ENCODE measurements at places on chromosomes 1 and 21.

GRCh38 chr1:69288416-69288815 lies 279.3 kb upstream of the LRRC7 start:
- no peak for DNase-seq

DNA sequence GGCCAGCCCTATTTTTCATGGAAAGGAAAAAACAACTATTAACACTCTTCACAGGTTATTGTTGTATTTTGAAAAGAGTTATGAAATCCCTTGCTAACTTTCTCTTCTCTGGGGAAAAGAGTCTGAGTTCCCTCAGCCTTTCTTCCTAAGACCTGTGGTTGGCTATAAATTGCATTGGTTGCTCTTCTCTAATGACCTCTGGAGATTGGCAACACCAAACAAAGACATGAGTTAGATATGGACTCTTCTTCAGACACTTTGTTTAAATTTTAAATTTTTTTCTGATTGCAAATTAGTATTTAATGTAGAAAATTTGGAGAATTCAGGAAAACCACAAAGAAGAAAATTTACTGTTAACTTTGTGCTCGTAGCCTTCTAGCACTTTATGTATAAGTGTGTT lies 275.7 kb downstream of the PBX1 start:
- DNase-seq = no peak

GRCh38 chr21:28124541-28124940 lies 868.1 kb downstream of the LTN1 start:
- DNase-seq = no peak

DNA sequence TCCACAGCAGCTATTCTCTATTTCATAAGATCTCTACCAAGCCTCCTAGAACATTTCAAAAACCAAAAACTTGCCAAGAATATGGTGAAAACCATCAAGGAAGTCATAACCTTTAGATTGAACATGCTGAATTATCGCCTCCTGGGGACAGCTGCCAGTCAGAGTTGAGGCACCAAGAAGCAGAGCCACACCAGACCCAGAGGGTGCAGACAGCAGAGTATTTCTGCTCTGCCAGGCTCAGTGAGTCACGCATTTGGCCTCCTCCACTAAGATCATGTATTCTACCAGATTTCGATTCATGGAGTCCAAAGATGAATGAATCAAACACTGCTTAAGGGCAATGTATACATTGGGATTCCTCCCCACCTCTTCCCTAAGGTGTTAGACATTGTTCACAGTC lies 2.1 kb downstream of the F3 start:
- no peak for DNase-seq

DNA sequence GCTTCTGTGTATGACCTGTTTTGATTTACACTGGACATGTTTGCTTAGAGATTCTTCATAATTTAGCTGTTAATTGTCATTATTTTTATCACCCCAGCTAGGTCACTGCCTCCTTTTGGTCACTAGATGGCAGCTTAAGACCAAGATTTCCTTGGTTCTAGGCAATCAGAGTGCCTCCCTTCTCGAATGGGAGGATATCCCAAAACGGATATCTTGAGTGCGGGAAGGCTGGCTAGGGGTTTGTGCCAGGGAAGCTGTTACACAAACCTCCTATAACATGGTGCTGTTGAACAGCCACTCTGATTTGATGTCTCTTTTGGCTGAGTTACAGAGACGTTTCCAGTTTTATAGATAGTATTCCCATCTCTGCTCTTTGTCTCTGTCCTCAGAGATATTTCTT lies 283.5 kb downstream of the S1PR1 start:
- peak; percentile 12 for DNase-seq

DNA sequence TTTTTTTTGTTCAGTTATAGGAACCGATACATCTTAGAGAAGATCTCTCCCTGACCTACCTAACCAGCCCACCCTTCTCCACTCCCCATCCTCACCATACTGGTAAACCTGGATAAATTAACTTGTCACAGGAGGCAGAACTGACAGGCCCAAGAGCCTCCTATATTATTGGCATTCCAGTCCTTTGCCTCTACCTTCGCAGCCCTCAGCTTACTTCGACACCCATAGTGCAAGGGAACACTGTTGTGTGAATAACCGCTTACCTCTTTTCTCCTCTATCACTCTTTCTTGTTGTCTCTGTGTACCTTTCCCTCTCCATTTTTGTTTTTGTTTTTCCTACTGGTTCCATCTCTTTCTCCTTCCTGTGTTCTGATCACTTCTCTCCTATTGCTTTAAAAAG lies 58.7 kb downstream of the CDC14A start:
- DNase-seq = no peak

DNA sequence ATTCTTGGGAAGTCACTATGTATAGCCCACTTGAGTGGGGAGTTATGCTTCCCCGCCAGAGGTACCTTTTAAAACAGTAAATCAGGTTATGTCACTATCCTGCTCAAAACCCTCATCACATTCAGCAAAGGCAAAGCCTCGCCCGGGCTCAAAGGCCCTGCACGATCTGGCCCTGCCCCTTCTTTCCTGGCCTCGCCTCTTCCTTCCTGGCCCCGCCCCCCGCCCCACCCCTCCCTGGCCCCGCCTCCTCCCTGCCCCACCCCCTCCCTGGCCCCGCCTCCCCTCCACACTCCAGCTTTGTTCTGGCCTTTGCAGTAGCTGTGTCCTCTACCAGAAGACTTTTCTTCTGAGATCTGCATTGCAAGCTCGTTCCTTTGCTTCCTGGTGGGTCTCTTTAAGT lies 6.6 kb downstream of the LDLRAD2 start:
- no peak for DNase-seq

GRCh38 chr1:50873458-50874187 lies 86.4 kb downstream of the FAF1 start:
- DNase-seq = peak; percentile 65

GRCh38 chr1:164803366-164803765 lies 244.4 kb downstream of the PBX1 start:
- DNase-seq = no peak

GRCh38 chr1:84379138-84379916 lies 19.0 kb upstream of the DNASE2B start:
- no peak for DNase-seq

DNA sequence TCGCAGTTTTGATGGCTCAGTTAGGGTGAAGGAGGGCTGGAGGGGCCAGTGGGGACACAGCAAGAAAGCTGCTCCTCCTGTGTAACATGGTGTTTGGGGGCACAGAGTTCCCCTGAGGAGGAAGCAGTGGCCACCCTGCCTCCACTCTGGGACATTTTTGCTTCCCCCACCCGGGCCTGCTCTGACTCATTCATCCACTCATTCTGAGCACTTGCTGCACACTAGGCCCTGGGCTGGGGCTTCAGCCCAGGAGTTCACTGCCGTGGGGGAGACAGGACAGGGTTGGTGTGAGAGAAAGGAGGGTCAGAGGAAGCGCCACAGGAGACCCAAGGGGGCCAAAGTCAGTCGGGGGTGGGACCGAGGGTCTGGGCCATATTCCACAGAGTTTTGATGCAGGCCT lies 41.4 kb upstream of the ACOT11 start:
- no peak for DNase-seq

DNA sequence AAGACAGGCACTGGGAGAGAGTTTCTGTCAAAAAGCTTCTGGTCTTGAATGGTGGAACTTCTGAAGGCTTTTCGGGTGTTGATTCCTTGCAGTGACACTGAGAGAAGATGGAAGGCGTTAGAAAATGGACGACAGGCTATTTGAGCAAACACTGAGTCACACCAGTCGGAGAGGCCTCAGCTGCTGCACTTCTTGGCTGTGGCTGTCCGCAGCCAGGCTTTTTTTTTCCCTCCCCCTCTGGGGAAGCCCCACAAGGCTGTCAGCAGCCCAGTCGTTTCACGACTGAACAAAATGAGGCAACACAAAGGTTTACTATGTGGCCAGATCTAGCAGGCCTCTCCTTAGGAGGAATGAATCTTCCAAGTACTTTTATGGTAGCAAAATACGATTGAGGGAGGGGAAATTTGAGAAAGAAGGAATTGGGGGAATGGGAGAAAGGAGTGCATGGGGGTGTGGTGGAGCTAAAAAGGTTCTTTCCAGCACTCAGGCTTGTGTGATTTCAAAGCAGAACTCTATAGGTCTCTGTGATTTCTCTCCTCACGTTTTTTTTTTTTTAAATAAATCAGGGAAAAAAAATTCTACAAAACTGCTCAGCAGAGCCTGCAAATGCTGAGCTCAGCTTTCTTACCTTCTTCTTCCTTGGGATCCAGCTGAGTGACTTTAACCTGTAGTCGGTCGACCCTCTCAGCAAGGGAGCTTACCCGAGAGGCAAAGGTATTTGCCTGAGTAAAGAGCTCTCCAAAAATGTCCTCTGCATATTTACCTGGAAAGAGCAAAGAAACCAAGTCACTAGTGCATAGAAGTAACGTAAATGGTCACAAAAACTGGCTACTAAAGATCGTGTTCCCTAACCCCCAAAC lies 26.1 kb downstream of the GPR3 start:
- no peak for DNase-seq

GRCh38 chr1:232643251-232643650 lies 13.3 kb upstream of the SIPA1L2 start:
- DNase-seq = no peak

DNA sequence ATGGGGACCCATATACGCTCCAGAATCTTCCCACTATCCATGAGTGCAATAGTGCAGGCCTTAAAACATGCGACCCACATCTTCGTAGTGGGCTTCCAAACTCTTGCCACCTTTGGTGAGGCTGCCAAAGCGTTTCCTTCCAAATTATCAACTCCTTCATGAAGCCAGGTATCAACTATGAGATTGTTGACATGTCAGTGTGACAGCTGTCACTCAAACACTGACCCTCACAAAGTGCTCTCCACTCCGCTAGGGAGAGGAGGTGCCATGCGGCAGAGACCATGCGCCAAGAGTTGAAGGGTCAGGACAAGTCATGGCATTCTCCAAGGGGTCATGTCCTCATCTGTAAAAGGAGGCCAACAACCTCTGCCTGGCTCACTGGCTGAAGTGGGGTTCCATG lies 103.3 kb downstream of the SUSD4 start:
- DNase-seq = no peak

GRCh38 chr1:110387048-110387754 lies 3.6 kb downstream of the SLC16A4 start:
- no peak for DNase-seq

Measured in Panc1 (cell line).